H9 (cell line): ENCODE measurements at places on chromosomes 1 and 21. TPM values are rescaled to one million over a fixed set of nuclear protein-coding genes. Genes with fewer than 3 reads are reported as not detected.

The TSACC gene
- 2.3 and 2.4 TPM in 2 replicates for total RNA-seq

DNA sequence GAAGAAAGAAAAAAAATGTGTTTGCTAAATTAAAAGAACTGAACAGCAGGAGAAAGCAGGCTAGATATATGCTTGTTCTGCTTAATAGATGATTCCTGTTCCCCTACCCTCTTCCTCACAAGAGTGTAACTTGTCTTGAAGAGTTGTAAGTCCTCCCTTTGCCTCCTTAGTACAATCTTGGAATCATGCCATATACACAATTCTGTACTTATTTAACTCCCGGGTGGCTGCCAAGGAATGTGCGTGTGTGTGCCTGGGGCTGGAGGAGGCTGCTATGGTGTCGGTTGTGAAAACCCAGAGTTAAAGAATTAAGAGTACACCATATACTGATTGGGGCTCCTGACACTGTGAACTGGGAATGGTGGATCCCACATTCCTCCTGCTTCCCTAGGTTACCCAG is 194.2 kb downstream of the SIPA1L2 start:
- DNase-seq, result no peak

DNA sequence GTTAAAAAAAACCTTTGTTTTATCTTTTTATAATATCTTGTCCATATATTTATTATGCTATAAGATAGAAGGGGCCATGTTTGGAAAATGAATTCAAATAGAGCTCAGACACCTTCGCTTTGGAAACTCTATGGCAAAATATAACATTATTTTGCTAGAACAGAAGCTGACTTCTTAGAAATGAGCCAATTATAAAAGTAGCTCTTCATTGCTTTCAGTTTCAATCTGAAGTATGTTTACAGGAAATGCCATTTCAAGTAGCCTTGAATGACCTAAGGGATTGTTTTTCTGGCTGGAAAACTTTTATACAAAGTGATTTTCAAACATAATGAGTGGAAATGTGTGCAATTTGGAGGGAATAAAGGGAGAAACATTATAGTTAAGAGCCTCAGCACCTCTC is 37.8 kb upstream of the GBP5 start:
- DNase-seq, result no peak

- DNase-seq, result no peak
Observed at GRCh38 chr1:241944300-241944699, 13.3 kb upstream of the BECN2 start.

GRCh38 chr1:240820816-240821215 is 208.9 kb upstream of the GREM2 start:
- no peak for DNase-seq

The LRRC71 gene
- total RNA-seq, result not detected in 2 replicates

The SLC2A1 gene
- 186 and 187 TPM in 2 replicates for total RNA-seq

DNA sequence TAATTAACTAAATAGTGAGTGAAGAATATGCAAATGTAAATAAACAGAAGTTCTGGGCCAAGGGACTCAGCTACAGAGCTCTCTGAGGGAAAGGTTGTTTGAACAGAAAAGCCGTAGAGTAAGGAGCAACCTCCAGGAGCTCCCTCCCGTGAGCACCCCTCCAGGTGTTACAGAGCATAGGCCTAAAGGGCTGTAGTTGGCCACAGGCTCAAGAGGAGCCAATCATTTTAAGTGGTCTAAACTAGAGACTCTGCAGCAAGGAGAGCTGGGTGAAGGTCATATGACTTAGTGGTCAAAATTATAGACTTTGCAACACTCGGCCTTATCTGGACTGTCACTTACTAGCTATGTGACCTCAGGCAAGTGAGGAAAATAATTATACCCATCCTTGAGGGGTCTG is 19.1 kb upstream of the RXRG start:
- DNase-seq, result no peak

GRCh38 chr1:8879922-8880676 is 1.6 kb upstream of the ENO1 start:
- peak; percentile 51 for DNase-seq

The GJA8 gene
- total RNA-seq, result not detected in 2 replicates

The KRTAP11-1 gene
- not detected in 2 replicates for total RNA-seq

DNA sequence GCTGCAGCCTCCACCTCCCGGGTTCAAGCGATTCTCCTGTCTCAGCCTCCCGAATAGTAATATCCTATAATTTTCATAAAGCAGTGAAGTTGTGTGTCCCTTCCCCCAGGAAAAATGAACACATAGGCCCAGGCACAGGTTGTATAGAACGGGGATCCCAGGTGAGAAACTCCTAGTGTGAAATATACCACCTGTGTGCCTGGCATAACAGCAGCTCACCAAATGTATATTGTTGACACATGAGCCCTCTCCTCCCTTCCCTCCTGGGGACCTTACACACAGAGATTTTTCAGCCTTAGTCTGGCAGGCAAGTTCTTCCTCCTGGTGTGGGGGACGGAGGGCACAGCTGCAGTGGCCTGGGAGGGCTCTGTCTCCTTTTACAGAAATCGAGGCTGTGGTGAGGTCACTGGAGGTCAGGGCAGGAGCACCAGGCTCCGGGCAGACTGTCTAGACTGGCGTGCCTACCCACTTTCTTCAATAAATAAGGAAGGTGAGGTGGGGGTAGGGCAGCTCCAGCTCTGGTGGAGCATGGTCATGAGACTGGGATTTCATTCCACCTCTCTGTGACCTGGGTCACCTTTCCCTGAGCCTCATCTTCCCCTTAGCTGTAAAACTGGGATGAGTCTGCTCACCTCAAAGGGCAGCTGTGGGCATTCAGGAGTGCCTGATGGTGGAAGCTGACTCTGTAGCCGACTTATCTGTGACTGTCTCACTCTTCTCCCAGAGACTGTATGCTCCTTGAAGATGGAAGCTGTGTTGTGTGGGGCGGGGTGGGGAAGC is 14.3 kb downstream of the RCC1 start:
- no peak for DNase-seq

DNA sequence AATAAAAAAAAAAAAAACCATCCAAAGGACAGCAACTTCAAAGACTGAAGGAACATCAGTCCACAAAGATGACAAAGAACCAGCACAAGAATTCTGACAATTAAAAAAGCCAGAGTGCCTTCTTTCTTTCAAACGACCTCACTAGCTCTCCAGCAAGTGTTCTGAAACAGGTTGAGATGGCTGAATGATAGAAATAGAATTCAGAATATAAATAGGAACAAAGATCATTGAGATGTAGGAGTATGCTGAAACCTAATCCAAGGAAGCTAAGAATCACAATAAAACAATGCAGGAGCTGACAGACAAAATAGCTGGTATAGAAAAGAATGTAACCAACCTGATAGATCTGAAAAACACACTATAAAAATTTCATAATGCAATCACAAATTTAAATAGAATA is 218.2 kb downstream of the GIPC2 start:
- DNase-seq, result no peak
